IPS DF 6.9 (cell line): ENCODE measurements at places on chromosomes 2 and 18.

- no peak for DNase-seq
- H3K4me1 ChIP-seq: no peaks in the 10 kb centered on the region
- no peak overlapping the region for H3K27ac ChIP-seq
- H3K4me3 ChIP-seq: no peak overlapping the region
- H3K27me3 ChIP-seq: no peaks in the 10 kb centered on the region
- peaks cover 10% of the 10 kb centered on the region; the same call in 1 of the 2 replicates for H3K36me3 ChIP-seq
These were observed 11.8 kb downstream of the ERFE start for GRCh38 chr2:238170386-238171071.

DNA sequence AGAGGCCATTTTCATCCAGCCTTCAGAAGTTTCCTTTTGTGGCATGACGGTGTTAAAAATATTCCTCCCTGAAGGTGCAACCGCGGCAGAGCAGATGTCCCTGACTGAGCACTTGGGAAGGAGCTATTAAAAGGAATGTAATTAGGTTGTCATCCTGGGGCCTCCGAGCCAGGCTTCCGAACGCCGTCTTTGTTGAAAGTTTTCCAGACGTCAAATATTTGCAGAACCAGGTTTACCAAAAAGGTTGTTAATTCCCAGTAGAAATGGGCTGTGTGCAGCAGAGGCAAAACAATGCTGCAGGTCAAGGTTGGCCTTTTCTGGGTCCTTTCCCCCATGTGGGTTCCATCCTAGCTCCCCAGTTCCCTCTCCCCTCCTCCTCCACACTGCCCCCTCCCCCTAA lies 110.0 kb upstream of the STPG4 start:
- H3K27ac ChIP-seq: no peak overlapping the region
- no peak overlapping the region for H3K4me3 ChIP-seq
- H3K36me3 ChIP-seq: no peaks in the 10 kb centered on the region
- no peak for DNase-seq

DNA sequence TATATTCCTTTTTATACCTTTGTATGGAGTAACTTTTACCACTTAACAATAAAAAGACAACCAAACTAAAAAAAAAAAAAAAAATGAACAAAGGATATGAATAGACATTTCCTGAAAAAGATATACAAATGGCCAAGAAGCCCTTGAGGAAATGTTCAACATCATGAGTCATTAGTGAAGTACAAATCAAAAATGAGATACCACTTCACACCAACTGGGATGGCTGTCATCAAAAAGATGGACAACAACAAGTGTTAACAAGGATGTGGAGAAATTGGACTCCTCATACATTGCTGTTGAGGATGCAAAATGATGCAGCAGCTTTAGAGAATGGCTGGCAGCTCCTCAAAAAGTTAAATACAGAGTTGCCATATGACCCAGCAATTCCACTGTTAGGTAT lies 22.6 kb upstream of the SCYGR2 start:
- DNase-seq: no peak
- no peak overlapping the region for H3K4me3 ChIP-seq
- no peaks in the 10 kb centered on the region for H3K27me3 ChIP-seq
- H3K27ac ChIP-seq: no peak overlapping the region
- H3K4me1 ChIP-seq: peaks cover 2% of the 10 kb centered on the region; the same call in 1 of the 2 replicates
- no peaks in the 10 kb centered on the region for H3K36me3 ChIP-seq

GRCh38 chr2:223182356-223182755 lies 130.4 kb downstream of the KCNE4 start:
- H3K4me3 ChIP-seq: no peak overlapping the region
- H3K4me1 ChIP-seq: no peaks in the 10 kb centered on the region
- no peaks in the 10 kb centered on the region for H3K36me3 ChIP-seq
- no peak overlapping the region for H3K27ac ChIP-seq
- DNase-seq: no peak

DNA sequence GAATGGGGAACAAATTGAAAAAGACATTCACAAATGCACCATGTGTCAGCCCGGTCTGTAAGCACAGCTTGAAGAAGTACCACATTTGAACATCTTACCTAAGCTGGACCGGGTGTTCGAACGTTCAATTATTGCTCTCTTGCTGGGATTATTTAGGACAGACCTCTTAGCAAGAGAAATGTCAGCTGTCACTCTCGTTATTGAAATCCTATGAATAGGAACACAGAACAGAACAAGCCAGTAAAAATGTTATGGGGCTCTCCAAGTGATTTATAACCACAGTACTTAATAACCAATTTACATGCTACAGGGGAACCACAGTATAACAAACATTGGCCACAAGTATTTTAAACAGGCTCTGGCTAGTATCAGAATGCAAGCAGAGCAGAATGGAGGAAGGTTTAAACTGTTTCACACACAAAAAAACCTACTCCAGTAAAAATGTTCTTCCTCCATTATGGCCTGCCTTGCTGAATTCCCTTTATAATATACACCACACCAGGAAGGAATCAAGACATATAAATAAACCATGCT lies 32.5 kb upstream of the ARL5A start:
- H3K4me3 ChIP-seq: no peak overlapping the region
- no peak for DNase-seq
- no peaks in the 10 kb centered on the region for H3K36me3 ChIP-seq
- H3K4me1 ChIP-seq: no peaks in the 10 kb centered on the region
- H3K27ac ChIP-seq: no peak overlapping the region

GRCh38 chr2:120747706-120748105 lies 12.0 kb downstream of the GLI2 start:
- DNase-seq: no peak
- H3K36me3 ChIP-seq: no peaks in the 10 kb centered on the region
- H3K27ac ChIP-seq: no peak overlapping the region
- no peak overlapping the region for H3K4me3 ChIP-seq

- H3K36me3 ChIP-seq: no peaks in the 10 kb centered on the region
- peaks cover 2% of the 10 kb centered on the region; the same call in 1 of the 2 replicates for H3K4me1 ChIP-seq
- H3K27ac ChIP-seq: no peak overlapping the region
- H3K27me3 ChIP-seq: no peaks in the 10 kb centered on the region
- H3K4me3 ChIP-seq: no peak overlapping the region
These were observed 123.0 kb downstream of the PMAIP1 start for GRCh38 chr18:60022671-60023276.

GRCh38 chr2:145845923-145846322 lies 1326.0 kb upstream of the ZEB2 start:
- H3K27me3 ChIP-seq: no peaks in the 10 kb centered on the region
- no peak overlapping the region for H3K27ac ChIP-seq
- no peaks in the 10 kb centered on the region for H3K36me3 ChIP-seq
- H3K4me1 ChIP-seq: no peaks in the 10 kb centered on the region
- DNase-seq: no peak
- no peak overlapping the region for H3K4me3 ChIP-seq

- no peak for DNase-seq
- no peaks in the 10 kb centered on the region for H3K36me3 ChIP-seq
- H3K4me3 ChIP-seq: no peak overlapping the region
- H3K27ac ChIP-seq: no peak overlapping the region
These were observed 95.9 kb upstream of the RMDN2 start for GRCh38 chr2:37829202-37829601.

DNA sequence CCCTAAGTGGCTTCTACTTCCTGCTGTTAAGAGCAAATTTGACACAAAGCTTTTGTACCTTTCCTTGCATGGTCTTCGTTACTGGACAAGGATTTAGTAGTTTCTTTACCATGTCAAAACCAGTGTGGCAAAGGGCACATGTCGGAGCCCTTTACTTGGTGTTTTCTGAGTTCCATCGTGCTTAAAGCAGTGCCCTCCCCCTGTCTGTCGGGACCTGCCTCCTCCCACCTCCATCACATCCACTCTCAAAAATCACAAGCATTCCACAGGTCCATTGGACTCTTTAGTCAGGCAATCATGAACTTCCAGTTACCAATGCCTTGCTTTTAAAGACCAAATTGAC lies 763 bp downstream of the CCDC141 start:
- H3K4me3 ChIP-seq: no peak overlapping the region
- H3K36me3 ChIP-seq: no peaks in the 10 kb centered on the region
- peaks cover 3% of the 10 kb centered on the region; the same call in 1 of the 2 replicates for H3K4me1 ChIP-seq
- no peak overlapping the region for H3K27ac ChIP-seq
- no peak for DNase-seq

GRCh38 chr2:190786404-190787166 lies 94.0 kb upstream of the GLS start:
- DNase-seq: no peak
- no peak overlapping the region for H3K27ac ChIP-seq
- no peaks in the 10 kb centered on the region for H3K36me3 ChIP-seq
- no peak overlapping the region for H3K4me3 ChIP-seq

DNA sequence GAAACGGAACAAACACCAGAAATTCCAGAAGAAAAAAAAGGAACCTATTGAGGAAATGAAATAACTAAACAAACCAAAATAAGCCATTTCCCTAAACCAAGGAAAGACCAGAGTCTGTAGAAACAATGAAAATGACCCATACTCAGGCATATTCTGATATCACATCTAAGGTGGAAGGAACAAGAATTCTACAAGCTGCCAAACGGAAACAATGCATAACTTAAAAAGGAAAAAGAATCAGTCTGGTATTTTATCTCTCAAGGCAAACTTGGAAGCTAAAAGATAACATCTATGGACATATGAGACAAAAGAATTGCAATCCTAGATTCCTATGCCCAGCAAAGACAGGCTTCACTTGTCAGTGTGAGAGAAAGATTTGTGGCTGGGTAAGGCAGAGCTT lies 326.2 kb downstream of the PDE11A start:
- H3K4me3 ChIP-seq: no peak overlapping the region
- no peaks in the 10 kb centered on the region; the same call in 1 of the 2 replicates for H3K27me3 ChIP-seq
- H3K36me3 ChIP-seq: no peaks in the 10 kb centered on the region
